Activated naive CD4-positive, alpha-beta T cell treated with anti-CD3 and anti-CD28 coated beads for 36 hours (primary cell): ENCODE measurements at places on chromosomes 1 and 21. TPM values are rescaled to one million over a fixed set of nuclear protein-coding genes. Genes with fewer than 3 reads are reported as not detected.
A peak's percentile ranks its signal among the peaks of the same experiment; 100 is the strongest.

- H3K27me3 ChIP-seq, result peaks cover 2% of the 10 kb centered on the region
- no peak for DNase-seq
- no peak overlapping the region for H3K4me3 ChIP-seq
- peaks cover 6% of the 10 kb centered on the region for H3K4me1 ChIP-seq
- peaks cover under 1% of the 10 kb centered on the region for H3K36me3 ChIP-seq
Observed at GRCh38 chr21:29649406-29649814, 290.4 kb downstream of the GRIK1 start.

GRCh38 chr1:60848583-60849188 lies 233.7 kb upstream of the NFIA start:
- no peak overlapping the region for H3K27ac ChIP-seq
- H3K27me3 ChIP-seq, result peaks cover 10% of the 10 kb centered on the region
- H3K4me3 ChIP-seq, result no peak overlapping the region

GRCh38 chr21:46322351-46323226 lies 1.1 kb downstream of the C21orf58 start:
- H3K4me3 ChIP-seq, result peak overlapping the region; percentile 96
- peaks cover 28% of the 10 kb centered on the region for H3K4me1 ChIP-seq
- DNase-seq, result peak; percentile 38
- peaks cover 38% of the 10 kb centered on the region for H3K36me3 ChIP-seq
- H3K27me3 ChIP-seq, result no peaks in the 10 kb centered on the region

GRCh38 chr1:234529095-234529949 lies 50.3 kb upstream of the TARBP1 start:
- H3K4me3 ChIP-seq, result no peak overlapping the region
- no peak overlapping the region for H3K27ac ChIP-seq
- no peaks in the 10 kb centered on the region for H3K27me3 ChIP-seq
- no peak for DNase-seq
- H3K36me3 ChIP-seq, result no peaks in the 10 kb centered on the region

DNA sequence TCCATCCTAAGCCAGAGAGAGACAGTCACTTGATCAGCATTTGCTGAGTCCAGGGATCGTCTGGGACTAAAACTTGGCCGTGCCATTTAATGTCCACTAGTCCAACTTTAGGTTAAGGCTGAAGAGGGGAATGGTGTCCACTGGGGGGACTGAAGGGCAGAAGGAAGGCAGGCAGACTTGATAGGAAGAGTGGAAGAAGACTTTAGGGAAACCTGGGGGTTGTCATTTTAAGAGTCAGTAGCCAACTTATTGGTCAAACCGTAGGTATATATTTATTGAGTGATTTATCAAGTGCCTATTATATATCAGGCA lies 1.3 kb upstream of the LMOD1 start:
- no peak for DNase-seq
- H3K4me1 ChIP-seq, result peaks cover 15% of the 10 kb centered on the region
- no peaks in the 10 kb centered on the region for H3K36me3 ChIP-seq
- no peak overlapping the region for H3K27ac ChIP-seq

Gene EXTL1
- not detected for total RNA-seq

Gene FALEC
- not detected for total RNA-seq
